ENCODE measurements at places on chromosomes 11 and 22.
A peak's percentile ranks its signal among the peaks of the same experiment; 100 is the strongest.

- DNase-seq = no peak
Measured at GRCh38 chr11:123180166-123180565, 14.9 kb downstream of the CLMP start.

DNA sequence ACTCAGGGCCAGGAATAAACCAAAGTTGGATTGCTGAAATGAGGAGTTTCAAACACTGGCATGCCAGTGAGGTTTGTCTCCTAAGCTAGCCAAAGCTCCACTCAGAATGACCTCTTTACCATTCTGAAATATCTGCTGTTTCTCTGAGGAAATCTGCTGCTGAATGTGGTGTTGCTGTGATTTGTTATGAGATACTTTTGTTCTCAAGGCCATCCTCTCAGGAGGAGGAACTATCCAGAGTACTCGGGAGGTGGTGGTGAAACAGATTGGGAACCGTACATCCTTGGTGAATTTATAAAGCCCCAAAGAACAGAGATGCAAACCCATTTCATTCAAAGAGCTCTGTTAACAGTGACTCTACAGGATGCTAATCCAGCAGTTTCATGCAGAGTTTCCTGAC, 50.5 kb downstream of the BDNF start:
- no peak for DNase-seq

- no peak for DNase-seq
Measured at GRCh38 chr22:35766654-35767580, 49.2 kb downstream of the APOL5 start.

DNA sequence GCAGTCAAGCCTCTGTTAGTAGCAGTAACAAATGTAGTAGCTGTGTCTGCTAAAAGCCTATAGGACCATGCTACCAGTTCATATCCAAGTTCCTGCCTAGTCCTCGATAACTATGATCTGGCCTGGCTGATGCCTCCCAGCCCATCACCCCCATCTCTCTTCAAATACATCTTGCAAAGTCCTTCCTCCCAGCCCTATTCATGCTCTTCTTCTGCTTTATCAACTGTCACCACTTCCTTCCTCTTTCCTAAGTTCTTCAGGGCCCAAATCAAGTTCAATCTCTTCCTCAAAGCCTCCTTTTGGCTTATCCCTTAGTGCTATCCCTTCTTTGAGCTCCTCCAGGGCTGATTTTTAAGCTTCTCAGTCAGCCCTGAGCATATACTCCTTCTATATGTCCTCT, 150.9 kb upstream of the THY1 start:
- no peak for DNase-seq

DNA sequence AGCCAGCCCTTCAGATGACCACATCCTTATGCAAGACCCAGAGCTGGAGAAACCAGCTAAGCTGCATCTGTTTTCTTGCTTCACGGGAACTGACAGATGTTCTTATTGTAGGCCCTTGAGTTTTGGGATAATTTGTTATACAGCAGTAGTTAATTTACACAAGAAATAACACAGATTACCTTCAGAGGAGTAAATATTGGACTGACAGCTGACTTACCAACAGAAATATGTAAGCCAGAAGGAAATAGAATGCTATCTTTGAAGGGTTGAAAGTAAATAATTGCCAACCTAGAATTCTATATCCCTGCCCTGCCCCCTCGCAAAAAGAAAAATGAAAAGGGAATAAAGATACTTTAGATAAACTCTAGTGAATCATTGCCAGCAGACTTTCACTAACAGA, 124.1 kb downstream of the WNT7B start:
- no peak for DNase-seq

DNA sequence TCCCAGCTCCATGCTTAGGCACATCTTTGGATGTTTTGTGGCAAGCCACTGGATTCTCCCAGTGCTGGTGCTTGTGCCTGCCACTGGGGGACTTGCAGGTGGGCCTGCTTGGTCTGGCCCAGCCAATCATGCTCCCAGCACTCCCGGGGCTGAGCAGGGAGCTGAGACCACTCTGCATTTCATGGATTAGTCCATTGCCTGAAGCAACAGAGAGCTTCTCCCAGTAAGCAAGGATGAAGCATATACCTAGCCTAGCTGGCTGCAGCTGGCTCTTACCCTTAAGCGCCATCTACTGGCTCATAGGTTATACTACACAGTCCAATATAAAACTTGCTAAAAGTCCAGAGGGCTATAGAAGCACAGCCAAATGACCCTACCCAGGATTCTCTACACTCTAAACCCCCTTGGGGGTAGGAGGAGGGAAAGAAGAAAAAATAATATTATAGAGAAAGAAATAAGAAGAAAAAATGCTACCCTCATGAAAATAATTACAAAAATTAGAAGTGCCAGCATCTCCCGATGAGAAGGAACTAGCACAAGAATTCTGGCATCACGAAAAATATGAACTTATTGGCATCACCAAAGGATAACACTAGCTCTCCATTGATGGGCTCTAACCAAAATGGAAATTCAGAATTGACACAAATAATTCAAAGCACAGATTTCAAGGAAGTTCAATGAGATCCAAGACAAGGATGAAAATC, 275.3 kb downstream of the C11orf87 start:
- DNase-seq = peak; percentile 27

GRCh38 chr11:8826901-8827560, 84.0 kb upstream of the AKIP1 start:
- DNase-seq = no peak

GRCh38 chr22:28299753-28300152, 379.9 kb downstream of the TTC28 start:
- DNase-seq = no peak

- no peak for DNase-seq
Measured at GRCh38 chr11:20081336-20081735, 78.9 kb downstream of the DBX1 start.

DNA sequence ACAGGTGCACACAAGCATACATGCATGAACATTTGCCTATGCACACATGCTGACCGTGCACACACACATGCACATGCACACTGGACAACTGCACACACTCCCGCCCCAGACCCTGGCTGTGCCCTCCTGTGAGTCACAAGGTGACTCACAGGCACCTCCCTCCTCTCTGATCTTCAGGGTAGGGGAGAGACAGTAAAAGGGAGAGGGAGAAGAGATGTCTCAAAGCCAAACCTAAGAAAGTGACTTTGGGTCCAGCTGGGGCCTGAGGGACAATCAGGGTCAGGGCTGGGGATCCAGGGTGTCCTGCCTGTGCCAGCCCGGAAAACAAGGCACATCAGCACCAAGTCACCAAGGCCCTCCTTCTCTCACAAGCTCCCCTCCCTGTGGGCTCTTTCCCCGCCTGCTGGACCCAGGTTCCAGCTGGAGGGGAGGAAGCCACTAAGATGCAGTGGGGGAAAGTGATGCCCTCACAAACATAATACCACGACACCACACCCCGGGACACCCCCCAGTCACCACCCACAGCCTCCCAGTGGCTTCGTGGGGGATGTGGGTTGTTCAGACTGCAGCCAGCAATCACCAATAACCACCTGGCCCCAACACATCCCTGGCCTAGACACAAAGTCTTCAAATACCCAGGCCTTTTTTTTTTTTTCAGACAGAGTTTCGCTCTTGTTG, 39.3 kb downstream of the PDGFB start:
- DNase-seq = peak; percentile 63

GRCh38 chr22:35903571-35904335, 124.9 kb downstream of the RBFOX2 start:
- no peak for DNase-seq

DNA sequence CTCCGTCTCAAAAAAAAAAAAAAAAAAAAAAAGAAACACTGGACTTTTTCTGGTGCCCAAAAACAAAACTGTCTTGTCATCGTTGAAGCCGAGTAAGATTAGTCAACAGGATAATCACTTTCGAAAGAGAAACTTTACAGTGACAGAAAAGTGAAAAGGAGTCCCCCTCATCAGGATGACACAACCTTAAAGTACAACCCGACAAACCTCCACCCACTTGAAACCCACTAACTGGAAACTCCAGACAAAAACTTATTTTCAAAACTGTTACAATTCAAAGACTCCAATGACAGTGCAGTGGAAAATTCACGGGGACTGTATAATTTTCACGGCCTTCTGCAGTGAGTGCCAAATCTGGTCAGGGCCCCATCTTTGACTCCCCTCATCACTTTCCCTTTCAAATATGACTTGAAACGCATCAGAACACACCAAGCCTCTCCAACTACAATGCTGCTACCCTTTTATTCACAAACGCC, 1.3 kb downstream of the DENND5A start:
- peak; percentile 90 for DNase-seq

DNA sequence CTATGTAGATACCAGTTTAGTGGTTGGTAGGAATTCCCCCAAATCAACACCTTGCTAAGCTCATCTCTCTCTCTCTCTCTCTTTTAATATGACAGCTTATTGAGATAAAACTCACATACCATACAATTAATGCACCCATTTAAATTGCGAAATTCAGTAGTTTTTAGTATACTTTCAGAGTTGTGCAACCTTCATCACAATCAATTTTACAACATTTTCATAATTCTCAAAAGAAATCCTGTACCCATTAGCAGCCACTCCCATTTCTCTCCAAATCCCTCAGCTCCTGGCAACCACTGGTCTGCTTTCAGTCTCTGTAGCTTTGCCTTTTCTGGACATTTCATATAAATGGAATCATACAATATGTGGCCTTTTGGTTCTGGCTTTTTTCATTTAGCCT, 13.3 kb downstream of the NNMT start:
- DNase-seq = no peak

DNA sequence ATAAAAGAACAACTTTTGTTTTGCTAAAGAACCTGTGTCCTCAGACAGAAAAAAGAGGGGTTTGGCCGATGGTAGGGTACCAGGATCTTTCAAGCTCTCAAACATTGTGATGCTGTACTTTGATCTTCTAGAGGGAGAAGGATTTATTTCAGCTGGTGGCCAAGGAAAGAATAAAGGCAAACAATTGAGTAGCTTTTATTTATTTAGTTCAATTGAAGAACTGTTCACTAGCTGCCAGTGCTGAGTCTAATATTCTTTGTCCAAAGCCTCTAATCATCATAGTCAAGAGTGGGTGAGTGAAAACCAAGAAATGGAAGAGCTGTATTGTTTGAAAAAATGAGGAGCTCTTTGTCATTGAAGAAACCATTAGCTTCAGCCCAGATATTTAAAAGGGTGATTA, 138.4 kb downstream of the FAT3 start:
- no peak for DNase-seq

GRCh38 chr22:41223535-41223934, 17.2 kb downstream of the CHADL start:
- DNase-seq = no peak

DNA sequence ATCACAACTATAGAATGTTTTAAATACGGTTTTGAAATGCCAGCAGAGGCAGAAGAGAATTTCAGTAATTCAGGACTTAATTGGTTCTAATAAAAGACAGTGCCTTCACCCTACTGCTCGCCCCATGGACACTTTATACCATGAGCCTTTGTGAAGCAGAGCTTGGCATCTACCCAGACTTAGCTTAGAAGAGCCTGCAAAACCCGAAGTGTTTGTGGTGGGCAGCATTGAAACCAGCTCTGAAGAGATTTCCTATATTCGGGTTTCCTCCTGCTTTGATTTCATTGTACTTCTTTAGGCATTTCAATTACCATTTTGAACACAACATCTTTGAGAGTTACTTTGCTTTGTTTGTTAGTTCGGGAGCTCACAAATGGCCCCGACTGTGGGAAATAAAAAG, 185.1 kb upstream of the MTNR1B start:
- no peak for DNase-seq

DNA sequence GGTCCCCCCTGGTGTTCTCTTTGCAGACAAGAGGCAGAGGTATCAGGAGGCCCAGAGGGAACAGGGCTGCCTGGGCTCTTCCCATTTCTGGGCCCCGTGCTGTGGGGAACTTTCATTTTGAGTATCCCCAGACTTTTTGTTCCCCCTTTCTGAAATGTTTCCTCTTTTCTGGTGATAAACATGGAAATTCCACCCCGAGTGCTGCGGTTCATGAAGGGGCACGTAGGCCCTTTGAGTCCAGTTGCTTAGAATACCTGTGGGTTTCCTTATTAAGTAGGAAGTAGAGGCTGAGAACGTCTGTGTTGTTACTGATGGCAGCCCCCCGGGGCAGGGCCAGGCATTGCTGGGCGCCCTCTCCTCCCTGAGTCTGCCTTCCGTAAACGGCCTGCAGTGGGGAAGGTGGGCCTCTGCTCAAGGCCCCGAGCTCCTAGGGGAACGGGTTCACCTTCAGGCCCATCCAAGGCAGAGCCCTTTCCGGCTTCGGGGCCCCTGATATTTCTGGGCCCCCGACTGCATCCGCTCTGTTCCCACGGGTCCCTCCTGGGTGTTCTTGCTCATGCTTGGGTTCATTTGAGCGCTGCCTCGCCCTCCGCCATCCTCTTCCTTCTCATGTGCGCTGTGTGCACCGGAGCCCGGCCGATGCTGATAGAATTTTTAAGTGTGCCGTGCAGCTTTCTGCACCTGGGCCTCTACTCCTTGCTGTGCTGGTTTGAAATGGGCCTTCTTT, 12.0 kb downstream of the TBC1D22A start:
- peak; percentile 63 for DNase-seq

DNA sequence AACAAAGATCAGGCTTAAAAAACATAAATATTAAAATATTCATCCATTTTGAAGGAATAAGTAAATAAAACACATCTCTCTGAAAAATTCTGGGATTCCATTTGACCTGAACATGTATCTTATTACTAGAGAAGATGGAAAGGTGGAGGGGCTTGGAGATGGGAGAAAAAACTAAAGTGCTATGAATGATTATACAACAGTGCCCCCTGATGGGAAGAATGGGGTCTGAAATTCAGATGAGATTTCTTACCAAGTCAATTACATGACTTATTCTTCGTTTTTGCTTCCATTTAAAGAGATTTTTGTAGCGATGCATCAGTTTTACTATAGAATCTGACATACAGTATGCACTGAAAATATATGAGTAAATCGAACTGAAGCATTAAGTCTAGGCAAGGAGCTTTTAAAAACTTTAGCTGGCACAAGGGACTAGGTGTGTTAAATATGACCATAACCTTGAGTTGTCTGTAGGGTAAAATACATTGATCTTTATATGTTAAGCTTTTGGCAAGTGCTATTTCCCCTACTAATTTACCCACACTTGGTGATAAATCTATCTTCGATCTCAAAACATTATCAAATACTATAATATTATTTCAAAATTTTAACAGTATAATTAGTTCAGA, 718.8 kb downstream of the CNTN5 start:
- peak; percentile 22 for DNase-seq

DNA sequence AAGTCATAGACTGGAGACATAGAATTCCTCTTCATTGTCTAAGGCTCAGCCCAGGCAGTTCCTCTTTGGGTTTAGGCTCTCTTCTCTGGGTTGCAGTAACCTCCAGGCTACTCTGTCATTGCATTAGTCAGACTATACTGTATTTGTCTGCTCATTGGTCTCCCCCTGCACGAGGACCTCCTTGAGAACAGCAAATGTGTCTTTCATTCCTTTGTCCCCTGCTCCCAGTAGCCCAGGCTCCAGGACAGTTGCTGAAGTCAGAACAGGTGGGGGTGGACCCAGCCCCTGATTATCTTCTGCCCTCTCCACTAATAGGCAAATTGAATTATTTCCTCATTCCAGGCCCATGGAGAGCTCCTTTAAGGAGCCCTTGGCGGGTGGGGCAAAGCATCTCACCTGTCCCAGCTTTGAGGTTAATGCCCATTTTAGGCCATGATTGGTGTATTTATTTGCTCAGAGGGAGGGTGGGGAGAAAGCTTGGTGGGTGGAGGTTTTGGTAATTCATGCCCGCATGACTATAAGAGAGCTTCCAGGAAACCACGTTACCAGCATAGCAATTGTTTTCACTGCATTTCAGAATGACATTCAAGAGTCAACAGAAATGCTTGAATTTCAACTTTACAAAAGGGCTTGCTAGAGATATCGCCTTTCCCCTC, 40.9 kb downstream of the NAV2 start:
- DNase-seq = no peak

GRCh38 chr22:36175892-36176291, 15.3 kb upstream of the APOL3 start:
- DNase-seq = no peak
